ENCODE measurements at places on chromosomes 6 and 20.

DNA sequence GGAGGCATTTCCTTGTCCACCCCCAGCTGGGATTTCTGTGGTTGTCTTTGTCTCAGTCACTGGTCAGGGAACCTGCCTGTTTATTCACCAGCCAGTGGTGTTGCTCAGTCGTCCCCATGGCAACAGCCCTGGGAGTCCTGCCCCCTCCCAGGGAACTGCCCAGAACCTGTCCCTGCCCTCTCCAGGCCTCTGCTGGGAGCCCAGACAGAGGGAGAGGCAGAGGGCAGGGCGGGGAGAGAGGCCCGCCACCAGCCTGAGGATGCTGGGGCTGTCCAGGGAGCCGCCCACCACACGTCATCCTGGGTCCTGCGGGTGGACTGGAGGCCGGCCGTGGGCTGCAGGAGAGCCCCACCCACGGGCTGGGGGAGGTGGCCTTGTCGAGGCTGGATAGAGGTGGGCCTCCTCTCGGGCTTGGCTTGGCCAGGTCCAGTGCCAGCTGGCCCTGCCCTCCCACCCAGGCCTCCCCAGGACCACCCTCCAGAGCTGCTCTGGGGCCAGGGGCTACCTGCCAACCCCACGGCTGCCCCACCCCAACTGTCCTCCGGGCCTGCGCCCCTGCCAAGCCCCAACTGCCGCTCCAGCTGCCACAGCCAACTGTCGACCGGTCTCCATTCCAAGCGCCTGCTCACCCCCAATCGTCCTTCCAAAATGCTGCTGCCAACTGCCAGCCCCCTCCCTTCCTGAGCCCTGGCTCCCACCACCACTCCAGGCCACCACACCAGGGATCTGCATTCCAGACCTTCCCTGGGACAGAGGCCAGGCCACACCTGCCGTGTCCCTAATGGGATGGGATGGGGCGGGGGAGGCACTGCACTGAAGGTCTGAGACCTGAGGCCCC is 4.2 kb upstream of the ZBTB46 start:
- peak; percentile 34 for DNase-seq

- DNase-seq = no peak
Observed at GRCh38 chr6:5511954-5512353, 250.6 kb downstream of the FARS2 start.

DNA sequence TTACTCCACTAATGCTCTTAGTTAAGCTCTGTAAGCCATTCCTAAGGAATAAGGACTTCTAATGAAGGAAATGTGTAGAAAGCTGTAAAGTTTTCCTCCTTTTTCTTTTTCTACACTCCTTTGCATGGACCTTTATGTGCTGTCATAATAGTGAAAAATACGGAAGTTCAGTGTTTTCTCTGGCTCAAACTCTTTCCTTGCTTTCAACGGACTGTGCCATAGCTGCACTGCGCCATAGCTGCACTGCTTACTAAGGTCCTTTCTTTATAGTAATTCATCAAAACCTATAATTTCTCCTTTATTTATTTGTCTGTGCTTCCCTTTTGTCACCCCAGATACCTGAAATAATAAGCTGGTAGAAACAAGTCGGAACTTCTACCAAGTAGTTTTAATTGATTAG is 67.3 kb downstream of the RNF144B start:
- DNase-seq = no peak

- no peak for DNase-seq
Observed at GRCh38 chr6:129946439-129947140, 71.8 kb upstream of the L3MBTL3 start.

- DNase-seq = no peak
Observed at GRCh38 chr6:109164331-109164730, 69.0 kb downstream of the CEP57L1 start.

DNA sequence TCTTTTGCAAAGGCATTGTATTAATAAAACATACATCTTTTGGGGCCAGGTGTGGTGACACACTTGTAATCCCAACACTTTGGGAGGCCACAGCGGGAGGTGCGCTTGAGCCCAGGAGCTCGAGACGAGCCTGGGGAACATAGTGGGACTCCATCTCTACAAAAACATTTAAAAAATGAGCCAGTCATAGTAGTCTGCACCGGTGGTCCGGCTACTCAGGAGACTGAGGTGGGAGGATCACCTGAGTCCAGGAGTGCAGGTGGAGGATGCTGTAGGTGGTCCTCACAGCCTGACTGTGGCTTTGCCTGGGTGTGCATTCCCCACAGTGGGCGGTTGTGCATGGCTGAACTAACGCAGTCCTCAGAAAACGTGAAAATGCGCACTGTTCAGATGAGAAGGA is 162.5 kb downstream of the DLL1 start:
- DNase-seq = no peak

DNA sequence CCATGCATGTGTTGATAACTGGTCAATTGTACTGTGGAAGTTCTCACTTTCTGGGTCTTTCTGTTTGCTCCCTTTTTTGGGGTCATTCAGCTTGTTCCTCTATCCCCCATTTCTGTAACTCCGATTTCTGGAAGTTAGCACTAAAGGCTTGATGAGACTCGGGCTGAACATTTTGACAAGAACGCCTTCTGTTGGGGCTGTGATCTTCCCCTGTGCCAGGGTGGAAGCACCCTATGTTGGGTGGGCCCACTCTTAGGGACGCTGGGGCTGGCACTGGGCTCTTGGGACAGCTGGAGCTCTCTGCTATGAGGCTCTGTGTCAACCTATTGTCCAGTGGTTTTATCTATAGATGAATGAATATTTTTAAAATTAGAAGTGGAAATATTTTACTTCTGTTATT is 60.1 kb upstream of the FRMD1 start:
- DNase-seq = no peak

DNA sequence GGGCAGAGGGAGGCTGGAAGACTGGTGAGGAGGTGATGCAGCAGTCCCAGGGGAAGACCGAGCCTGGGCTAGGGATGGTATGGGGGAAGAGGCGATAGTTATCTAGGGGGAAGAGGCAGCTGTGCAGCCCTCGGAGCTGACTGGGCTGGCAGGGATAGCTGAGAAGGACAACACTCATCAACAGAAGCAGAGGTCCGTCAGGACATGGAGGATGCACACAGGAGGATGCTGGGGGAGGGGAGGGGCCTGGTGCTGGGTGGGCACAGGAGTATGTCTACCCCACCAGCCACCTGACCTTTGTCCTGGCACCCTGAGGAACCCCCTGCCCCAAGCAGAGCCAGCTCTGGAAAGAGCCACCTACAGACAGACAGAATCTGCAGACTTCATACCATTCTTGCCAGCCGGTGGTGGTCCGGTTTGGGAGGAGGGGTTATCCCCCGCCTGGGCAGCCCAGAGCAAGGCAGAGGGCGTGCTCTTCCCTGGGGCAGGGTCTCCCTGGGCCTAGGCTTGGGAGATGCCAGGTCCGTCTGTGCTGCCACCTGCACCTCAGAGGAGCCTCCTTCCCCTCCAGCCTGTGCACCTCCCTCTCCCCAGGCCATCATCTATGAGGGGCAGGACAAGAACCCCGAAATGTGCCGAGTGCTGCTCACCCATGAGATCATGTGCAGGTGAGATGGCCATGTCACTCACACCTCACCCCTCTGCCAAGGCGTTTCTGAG is 14.9 kb downstream of the EBF4 start:
- DNase-seq = no peak

GRCh38 chr6:30100585-30101443 is 12.1 kb downstream of the TRIM31 start:
- no peak for DNase-seq

DNA sequence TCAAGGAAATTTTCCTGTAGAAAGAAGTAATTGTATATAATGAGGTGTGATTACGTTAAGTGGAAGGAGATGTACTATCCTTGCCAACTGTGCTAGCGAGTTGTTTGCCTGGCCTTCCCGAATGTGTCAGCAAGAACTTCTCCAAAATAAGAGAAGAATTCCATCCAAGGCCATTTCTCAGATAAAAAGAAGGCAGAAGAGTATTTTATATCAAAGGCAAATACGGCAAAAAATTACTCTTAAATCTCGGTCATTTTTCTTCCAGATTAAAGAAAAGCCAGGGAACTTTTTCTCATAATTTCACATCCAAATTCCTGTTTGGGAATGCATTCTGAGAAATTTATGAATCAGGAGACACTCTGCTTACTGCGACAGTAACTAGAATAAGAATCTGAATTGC is 290.6 kb downstream of the CBLN4 start:
- no peak for DNase-seq

DNA sequence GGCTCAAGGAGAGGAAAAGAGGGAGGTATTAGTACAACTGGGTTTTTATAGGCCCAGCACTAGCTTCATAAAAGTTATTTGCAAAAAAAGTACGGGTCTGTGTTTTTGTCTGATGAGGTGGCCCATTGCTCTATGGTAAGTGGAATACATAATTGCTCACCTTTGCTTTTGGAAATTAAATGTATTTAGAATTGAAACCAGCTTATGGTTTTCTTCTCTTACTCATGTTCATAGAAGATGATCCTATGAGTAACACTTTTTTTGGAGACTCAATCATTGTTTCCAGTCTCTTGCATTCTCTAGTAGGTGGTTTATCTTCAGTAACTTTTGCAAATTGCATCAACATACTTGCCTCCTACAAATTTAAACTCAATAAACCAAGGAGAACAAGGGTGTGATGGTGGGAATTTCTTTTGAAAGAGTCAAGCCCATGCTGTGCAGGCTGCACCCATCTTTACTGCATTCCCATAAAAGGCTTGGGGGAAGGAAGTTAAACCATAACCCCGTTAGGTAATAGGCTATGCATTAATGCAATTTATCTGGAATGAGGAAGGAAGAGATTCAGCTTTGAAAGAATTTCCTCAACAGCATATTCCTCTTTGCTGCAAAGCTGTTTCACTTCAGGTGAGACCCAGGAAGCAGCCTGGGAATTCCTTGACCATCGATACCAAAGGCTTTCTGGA is 48.5 kb upstream of the EDN1 start:
- no peak for DNase-seq

GRCh38 chr20:46677608-46678007 is 11.6 kb downstream of the TP53RK start:
- no peak for DNase-seq

- no peak for DNase-seq
Observed at GRCh38 chr6:106293116-106293515, 32.4 kb downstream of the ATG5 start.

DNA sequence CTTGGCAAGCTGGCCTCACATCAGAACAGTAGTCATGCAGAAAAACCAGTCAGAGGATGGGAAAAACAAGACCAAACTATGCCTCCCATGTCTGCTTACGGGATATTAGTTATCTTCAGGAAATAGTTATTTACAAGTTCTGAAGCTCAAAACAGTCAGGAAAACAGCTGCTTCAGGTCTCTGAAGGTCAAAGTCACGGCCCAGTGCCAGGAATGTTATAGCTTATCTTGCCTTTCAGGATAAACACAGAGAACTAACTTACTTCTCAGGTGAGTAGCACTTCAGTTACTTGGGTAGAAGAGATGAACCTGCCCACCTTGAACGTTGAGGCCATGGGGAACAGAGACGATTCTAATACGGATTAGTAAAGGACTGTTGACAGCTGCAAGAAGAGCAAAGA is 310.7 kb downstream of the KIF16B start:
- DNase-seq = no peak

DNA sequence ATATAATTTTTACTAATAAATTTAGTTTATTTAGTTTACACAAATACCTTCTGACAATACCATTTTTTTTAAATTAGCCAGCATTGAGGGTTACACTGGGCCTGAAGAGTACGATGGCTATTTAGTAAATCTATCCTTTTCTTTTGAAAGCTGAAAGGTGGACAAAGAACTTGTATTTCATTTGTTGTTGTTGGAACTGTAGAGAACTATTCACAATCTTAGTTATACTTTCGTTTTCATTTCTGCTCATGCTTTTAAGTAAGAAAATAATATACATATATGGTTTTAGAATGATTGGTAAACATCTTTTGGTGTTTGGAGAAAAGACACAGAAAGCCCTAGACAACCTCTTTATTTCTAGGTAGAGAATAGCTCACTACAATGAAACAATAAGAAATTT is 165.3 kb upstream of the FAM83B start:
- no peak for DNase-seq

Measured in globus pallidus (tissue), 1 donor.